Ascending aorta (tissue), 2 donors: ENCODE measurements at places on chromosomes 3 and 15. TPM values are rescaled to one million over a fixed set of nuclear protein-coding genes. Genes with fewer than 3 reads are reported as not detected.

GRCh38 chr15:68794863-68795262 is 25.8 kb downstream of the ANP32A start:
- H3K27me3 ChIP-seq: no peaks in the 10 kb centered on the region
- no peaks in the 10 kb centered on the region for H3K36me3 ChIP-seq
- H3K4me3 ChIP-seq: peak overlapping the region; percentile 4

GRCh38 chr3:126889276-126890201 is 93.4 kb upstream of the PLXNA1 start:
- H3K27ac ChIP-seq: no peak overlapping the region
- H3K4me3 ChIP-seq: no peak overlapping the region
- no peaks in the 10 kb centered on the region for H3K4me1 ChIP-seq
- DNase-seq: no peak
- no peaks in the 10 kb centered on the region for H3K27me3 ChIP-seq
- H3K36me3 ChIP-seq: no peaks in the 10 kb centered on the region

DNA sequence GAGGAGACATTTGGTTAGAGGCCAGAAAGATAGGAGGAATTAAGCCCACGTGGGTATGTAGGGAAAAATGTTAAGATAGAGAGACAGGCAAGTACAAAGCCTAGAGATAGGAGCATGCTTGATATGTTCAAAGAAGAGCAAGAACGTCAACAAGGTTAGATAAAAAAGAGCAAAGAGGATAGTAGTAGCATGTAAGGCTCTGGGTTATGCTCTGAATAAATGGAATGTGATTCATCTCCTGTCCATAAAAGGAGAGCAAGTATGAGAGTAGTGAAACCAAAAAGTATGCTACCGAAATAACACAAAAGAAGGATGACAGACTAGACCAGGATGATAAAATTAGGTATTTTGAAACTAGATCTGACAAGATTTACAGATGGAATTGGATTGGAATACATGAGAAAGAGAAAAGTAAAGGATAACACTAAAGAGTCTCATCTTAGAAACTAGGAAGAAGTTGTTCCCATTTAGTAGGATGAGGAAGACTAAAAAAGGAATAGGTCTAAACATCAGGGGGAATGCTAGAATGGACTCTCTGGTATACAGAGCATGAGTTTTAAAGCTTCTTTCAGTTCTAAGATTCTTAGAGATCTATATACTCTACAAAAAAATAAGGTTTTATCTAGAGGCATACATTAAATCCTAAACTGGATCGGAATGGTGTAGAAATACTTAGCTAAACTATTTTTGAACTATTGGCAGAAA is 59.1 kb downstream of the TRPM7 start:
- H3K4me3 ChIP-seq: no peak overlapping the region
- H3K27me3 ChIP-seq: no peaks in the 10 kb centered on the region
- DNase-seq: no peak
- H3K36me3 ChIP-seq: peaks cover 39% of the 10 kb centered on the region
- H3K27ac ChIP-seq: no peak overlapping the region

GRCh38 chr3:169394316-169394715 is 269.2 kb downstream of the MECOM start:
- H3K27me3 ChIP-seq: no peaks in the 10 kb centered on the region
- H3K4me3 ChIP-seq: no peak overlapping the region
- H3K36me3 ChIP-seq: no peaks in the 10 kb centered on the region
- H3K27ac ChIP-seq: no peak overlapping the region
- DNase-seq: no peak
- H3K4me1 ChIP-seq: peaks cover 16% of the 10 kb centered on the region

Gene TRAIP
- not detected for total RNA-seq

Gene GOLGA6L9
- 1.5 TPM for total RNA-seq

Gene NANOGP8
- total RNA-seq: not detected

- H3K4me3 ChIP-seq: no peak overlapping the region
- H3K36me3 ChIP-seq: no peaks in the 10 kb centered on the region
- H3K27me3 ChIP-seq: no peaks in the 10 kb centered on the region
- H3K27ac ChIP-seq: peak overlapping the region; percentile 62
These were observed 26.5 kb upstream of the POLR2M start for GRCh38 chr15:57680021-57680420.

Gene RTP1
- total RNA-seq: not detected

GRCh38 chr15:63018639-63019038 is 23.9 kb upstream of the TPM1 start:
- no peak overlapping the region for H3K4me3 ChIP-seq
- H3K4me1 ChIP-seq: peaks cover 28% of the 10 kb centered on the region
- no peaks in the 10 kb centered on the region for H3K27me3 ChIP-seq
- no peak for DNase-seq
- no peak overlapping the region for H3K27ac ChIP-seq

DNA sequence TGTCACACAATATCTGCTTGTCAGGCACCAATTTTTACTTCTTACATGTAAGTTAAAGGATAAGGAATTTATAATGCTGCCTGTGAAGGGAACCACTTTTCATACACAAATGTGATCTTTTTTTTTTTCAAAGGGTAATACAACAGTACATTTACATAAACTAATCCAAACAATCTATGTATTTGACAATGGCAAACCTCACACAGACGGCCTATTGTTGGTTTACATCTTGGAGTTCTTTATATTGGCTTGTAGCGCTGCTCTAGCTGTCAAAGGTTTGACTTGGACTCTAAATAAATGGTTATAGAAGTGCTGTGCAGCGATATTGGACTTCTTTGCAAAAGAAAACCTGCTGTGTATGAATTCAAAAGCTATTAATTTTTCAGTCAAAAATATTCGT is 598.0 kb downstream of the FOXP1 start:
- no peak overlapping the region for H3K4me3 ChIP-seq
- peaks cover 8% of the 10 kb centered on the region for H3K36me3 ChIP-seq
- peaks cover 14% of the 10 kb centered on the region for H3K4me1 ChIP-seq
- peak overlapping the region; percentile 82 for H3K27ac ChIP-seq
- no peak for DNase-seq

Gene ANKRD63
- not detected for total RNA-seq

GRCh38 chr3:86208772-86209171 is 782.2 kb downstream of the VGLL3 start:
- H3K36me3 ChIP-seq: no peaks in the 10 kb centered on the region
- H3K27ac ChIP-seq: no peak overlapping the region

- no peak overlapping the region for H3K4me3 ChIP-seq
- no peaks in the 10 kb centered on the region for H3K4me1 ChIP-seq
- H3K27ac ChIP-seq: no peak overlapping the region
- no peak for DNase-seq
These were observed 177.7 kb downstream of the ZNF385D start for GRCh38 chr3:21573291-21573690.

GRCh38 chr15:37984368-37984767 is 49.9 kb downstream of the TMCO5A start:
- no peak for DNase-seq
- H3K27me3 ChIP-seq: no peaks in the 10 kb centered on the region
- H3K36me3 ChIP-seq: no peaks in the 10 kb centered on the region
- H3K4me3 ChIP-seq: no peak overlapping the region
- no peak overlapping the region for H3K27ac ChIP-seq

- H3K27me3 ChIP-seq: no peaks in the 10 kb centered on the region
- H3K4me1 ChIP-seq: no peaks in the 10 kb centered on the region
- no peak for DNase-seq
- H3K27ac ChIP-seq: no peak overlapping the region
These were observed 115.8 kb downstream of the NEK10 start for GRCh38 chr3:27253391-27253790.

DNA sequence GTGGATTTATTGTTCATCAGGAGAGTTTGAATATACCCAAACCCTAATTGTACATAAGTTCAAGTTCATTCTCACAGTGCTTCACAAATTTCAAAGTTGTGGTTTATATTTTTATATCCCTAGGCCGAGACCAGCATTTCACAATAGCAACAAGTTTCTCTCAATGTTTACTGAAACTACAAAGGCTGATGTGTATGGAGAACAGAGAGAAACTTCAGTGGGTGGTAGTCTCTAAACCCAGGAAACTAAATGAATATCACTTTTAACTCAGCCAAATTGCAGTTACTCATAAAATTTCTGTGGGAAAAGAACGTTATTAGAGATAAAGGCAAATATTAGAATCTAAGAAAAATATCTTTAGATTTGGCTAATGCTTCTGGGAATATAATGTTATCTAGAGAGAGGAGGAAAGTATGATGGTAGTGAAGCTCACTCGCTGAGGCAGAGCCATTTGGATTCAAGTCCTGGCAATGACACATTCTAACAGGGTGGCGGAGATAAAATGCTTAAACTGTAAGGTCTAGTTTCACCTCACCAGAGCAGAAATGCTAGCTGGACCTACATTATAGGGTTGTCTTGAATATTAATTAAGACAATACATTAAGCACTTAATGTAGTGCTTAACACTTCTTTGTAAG is 514.8 kb downstream of the EPHA3 start:
- no peak overlapping the region for H3K4me3 ChIP-seq
- no peaks in the 10 kb centered on the region for H3K4me1 ChIP-seq
- no peaks in the 10 kb centered on the region for H3K27me3 ChIP-seq
- DNase-seq: no peak
- no peaks in the 10 kb centered on the region for H3K36me3 ChIP-seq
- H3K27ac ChIP-seq: no peak overlapping the region

Gene CKMT1B
- total RNA-seq: not detected

DNA sequence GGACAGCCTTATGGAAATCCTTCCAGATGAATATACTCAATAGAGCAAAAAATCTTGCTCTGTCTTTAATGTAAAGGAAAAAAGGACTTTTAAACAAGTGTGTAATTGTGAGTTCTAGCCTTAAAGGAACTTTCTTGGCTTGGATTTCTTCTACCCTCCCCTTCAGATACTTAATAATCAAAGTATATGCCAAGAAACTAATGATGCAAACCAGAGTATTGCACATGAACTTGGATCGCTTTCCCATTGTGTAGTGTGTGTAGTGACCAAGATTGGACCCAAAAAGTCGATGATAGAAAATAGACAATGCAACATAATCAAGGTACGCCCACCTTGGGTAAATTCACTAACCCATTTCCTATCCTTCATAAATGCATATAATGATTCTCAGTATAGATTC is 123.8 kb downstream of the TIGIT start:
- peaks cover 3% of the 10 kb centered on the region for H3K4me1 ChIP-seq
- H3K4me3 ChIP-seq: no peak overlapping the region
- no peaks in the 10 kb centered on the region for H3K27me3 ChIP-seq
- H3K36me3 ChIP-seq: no peaks in the 10 kb centered on the region
- no peak overlapping the region for H3K27ac ChIP-seq
- DNase-seq: no peak

Gene ADPRH
- total RNA-seq: 32.1 TPM

GRCh38 chr15:48459571-48460442 is 128.6 kb downstream of the DUT start:
- H3K27me3 ChIP-seq: no peaks in the 10 kb centered on the region
- peaks cover 57% of the 10 kb centered on the region for H3K36me3 ChIP-seq

Gene TRPM7
- total RNA-seq: 24.1 TPM

Gene SPINT1
- 1.5 TPM for total RNA-seq

Gene GASK1A
- 25.8 TPM for total RNA-seq

GRCh38 chr3:163362151-163362550 is 1716.1 kb downstream of the SI start:
- H3K4me3 ChIP-seq: no peak overlapping the region
- H3K36me3 ChIP-seq: no peaks in the 10 kb centered on the region
- H3K27me3 ChIP-seq: no peaks in the 10 kb centered on the region
- no peak overlapping the region for H3K27ac ChIP-seq
- no peaks in the 10 kb centered on the region for H3K4me1 ChIP-seq

GRCh38 chr15:38560456-38560926 is 4.1 kb downstream of the RASGRP1 start:
- H3K36me3 ChIP-seq: no peaks in the 10 kb centered on the region
- no peak for DNase-seq
- no peaks in the 10 kb centered on the region for H3K4me1 ChIP-seq
- no peak overlapping the region for H3K4me3 ChIP-seq
- H3K27ac ChIP-seq: no peak overlapping the region

Gene C2CD4A
- not detected for total RNA-seq

Gene TGM5
- not detected for total RNA-seq

- no peak overlapping the region for H3K4me3 ChIP-seq
- no peak overlapping the region for H3K27ac ChIP-seq
- H3K27me3 ChIP-seq: no peaks in the 10 kb centered on the region
These were observed 210.5 kb upstream of the SLC2A2 start for GRCh38 chr3:171237009-171237385.

DNA sequence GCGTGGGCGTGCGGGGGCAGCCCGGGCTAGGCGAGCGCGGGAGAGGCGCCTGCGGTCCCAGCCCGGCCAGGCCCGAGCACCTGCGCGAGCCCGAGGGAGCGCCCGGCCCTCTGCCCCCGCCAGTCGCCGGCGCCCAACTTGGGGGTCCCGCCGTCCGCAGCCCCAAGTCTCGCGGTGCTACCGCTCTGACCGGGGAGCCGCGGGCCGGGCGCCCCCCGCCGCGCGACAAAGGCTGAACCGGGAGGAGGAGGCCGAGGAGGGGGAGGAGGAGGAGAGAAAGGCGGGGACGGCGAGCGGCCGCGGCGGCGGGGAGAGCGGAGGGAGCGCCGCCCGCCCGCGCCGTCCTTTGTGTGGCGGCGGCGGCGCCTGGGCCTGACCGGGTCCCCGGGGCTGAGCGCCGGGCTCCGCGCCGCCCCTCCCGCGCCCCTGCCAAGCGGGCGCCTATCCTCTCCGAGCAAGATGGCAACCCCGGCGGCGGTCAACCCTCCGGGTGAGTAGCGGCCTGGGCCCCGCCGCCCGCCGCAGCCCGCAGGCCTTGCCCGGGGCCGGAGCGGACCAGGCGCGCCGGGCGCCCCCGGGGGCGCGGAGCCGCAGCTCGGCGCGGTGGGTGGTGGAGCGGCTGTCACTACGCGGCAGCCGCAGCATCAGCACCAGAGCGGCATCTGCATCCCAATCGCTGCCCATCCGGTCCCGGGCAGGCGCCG is at the start of gene ARNT2:
TSS of gene ARNT2 (plus strand) at position 326 of the 704 bp plus-strand sequence. CDS start at position 460, 134 bp downstream.
- H3K4me1 ChIP-seq: peaks cover 3% of the 10 kb centered on the region
- H3K27me3 ChIP-seq: no peaks in the 10 kb centered on the region
- H3K36me3 ChIP-seq: no peaks in the 10 kb centered on the region
- no peak for DNase-seq
- H3K27ac ChIP-seq: peak within 1 kb of the TSS; percentile 44

Gene TMIE
- 8.5 TPM for total RNA-seq

- H3K27ac ChIP-seq: no peak overlapping the region
- H3K4me1 ChIP-seq: no peaks in the 10 kb centered on the region
- no peak overlapping the region for H3K4me3 ChIP-seq
- DNase-seq: no peak
These were observed 89.7 kb downstream of the EEFSEC start for GRCh38 chr3:128242818-128243601.
